ENCODE measurements at places on chromosomes 16 and 17. TPM values are rescaled to one million over a fixed set of nuclear protein-coding genes. Genes with fewer than 3 reads are reported as not detected.

The ELMO3 gene
- 0.70 TPM for total RNA-seq

The WWOX gene
- 14.1 TPM for total RNA-seq

The C1QBP gene
- 578 TPM for total RNA-seq

The DNAAF8 gene
- total RNA-seq: 2.4 TPM

All from A549 treated with Mapracorat at 1 μM for 4 hours (cell line).